Memory B cell (primary cell): ENCODE measurements at places on chromosomes 3 and 15.

DNA sequence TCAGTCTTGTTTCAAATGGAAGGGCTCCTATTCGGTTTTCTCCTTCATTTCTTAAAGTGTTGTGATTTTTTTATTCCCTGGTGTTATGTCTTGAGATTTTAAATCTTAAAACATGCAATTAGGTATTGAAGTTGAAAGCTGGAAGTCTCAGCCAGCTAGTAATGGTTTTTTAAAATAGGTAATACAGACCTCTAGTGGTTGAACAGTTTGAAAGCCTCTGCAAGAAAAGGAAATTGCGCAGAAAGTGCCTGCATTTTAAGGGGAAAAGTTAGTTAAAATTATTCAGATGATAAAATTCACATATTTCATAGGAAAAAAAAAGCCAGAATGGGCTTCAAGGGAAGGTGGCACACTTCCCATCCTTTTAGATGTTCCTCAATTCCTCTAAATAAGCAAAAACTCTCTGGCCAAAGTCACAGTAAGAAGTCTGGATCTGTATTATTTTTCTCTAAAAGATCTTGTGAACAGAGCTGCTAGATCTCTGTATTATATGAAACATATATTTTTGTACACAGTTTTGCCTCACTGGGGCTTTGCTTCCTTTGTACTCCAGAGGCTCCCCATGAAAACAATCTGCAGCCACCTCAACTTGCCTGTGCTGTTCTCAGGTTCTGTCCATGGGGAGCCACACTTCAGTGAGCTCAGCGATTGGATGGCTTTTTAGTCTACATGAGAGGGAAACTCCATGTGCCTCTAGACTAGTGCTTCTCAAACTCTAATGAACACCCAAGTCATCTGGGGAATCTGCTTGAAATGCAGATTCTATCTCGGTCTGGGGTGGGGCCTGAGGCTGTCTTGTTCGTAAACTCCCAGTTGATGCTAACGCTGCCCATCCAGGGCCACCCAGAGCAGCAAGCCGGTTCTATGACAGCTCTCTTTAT lies 21.5 kb downstream of the AGTR1 start:
- no peak for DNase-seq

- no peak for DNase-seq
Measured at GRCh38 chr3:113091417-113091816, 100.6 kb downstream of the GTPBP8 start.

- DNase-seq, result no peak
Measured at GRCh38 chr3:123064914-123065313, 1.9 kb upstream of the PDIA5 start.

GRCh38 chr3:5828251-5828650 lies 640.7 kb downstream of the EDEM1 start:
- no peak for DNase-seq

DNA sequence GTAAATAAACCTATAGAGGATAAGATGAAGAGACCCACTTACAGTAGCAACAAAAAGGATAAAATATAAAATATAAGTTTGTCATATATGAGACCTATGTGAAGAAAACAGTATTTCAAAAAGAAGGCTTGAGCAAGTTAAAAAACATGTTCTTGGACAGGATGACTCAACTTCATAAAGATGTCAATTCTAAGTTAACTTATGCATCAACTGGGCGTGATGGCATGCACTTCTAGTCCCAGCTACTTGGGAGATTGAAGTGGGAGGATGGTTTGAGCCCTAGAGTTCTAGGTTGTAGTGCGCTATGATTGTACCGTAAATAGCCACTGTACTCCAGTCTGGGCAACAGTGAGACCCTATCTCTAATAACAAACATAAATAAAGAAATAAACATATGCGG lies 59.7 kb downstream of the PDCD6IP start:
- DNase-seq, result no peak

- DNase-seq, result no peak
Measured at GRCh38 chr3:79086514-79086913, 681.3 kb downstream of the ROBO1 start.

GRCh38 chr3:37770336-37770735 lies 91.3 kb upstream of the CTDSPL start:
- no peak for DNase-seq

DNA sequence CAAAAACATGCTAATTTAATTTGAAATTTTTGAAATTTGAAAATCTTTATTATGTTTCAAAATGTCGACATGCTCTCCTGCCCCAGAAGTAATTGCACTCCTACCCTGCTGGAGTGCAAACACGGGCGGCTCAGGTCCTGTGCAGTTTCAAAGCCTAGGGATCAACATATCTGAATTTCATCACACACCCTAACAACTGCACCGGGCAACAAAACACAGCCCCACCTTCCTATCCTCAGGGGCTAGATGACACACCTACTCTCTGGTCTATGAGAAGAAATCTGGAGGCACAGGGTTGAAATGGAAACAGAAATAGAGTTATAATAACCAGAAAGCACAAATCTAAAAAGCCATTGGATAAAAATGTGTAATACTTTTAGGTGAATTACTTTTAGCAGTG lies 61.4 kb downstream of the BFSP2 start:
- DNase-seq, result no peak

GRCh38 chr3:190414297-190414696 lies 26.3 kb downstream of the CLDN16 start:
- no peak for DNase-seq

GRCh38 chr15:85423256-85423655 lies 42.9 kb downstream of the AKAP13 start:
- no peak for DNase-seq

- DNase-seq, result no peak
Measured at GRCh38 chr3:39850716-39851032, 41.3 kb downstream of the MYRIP start.

DNA sequence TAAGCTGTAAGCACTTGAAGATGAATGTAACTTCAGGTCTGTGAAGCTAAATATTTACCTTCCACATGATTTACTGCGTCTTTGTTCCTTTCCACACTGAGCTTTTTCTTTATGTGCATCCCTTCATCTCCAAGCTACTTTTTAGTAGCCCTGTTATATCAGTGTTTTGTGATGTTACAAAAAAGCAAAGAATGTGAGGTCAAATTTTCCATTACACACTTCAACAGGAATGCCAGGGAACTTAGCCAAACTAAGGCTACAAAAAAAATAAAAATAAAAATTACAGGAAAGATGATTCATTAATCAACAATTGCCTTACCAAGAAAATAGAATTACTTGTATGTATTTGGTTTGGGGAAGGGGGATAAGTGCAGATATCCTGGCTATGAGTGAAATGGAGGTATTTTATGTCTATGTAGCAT lies 73.0 kb downstream of the FILIP1L start:
- DNase-seq, result no peak

DNA sequence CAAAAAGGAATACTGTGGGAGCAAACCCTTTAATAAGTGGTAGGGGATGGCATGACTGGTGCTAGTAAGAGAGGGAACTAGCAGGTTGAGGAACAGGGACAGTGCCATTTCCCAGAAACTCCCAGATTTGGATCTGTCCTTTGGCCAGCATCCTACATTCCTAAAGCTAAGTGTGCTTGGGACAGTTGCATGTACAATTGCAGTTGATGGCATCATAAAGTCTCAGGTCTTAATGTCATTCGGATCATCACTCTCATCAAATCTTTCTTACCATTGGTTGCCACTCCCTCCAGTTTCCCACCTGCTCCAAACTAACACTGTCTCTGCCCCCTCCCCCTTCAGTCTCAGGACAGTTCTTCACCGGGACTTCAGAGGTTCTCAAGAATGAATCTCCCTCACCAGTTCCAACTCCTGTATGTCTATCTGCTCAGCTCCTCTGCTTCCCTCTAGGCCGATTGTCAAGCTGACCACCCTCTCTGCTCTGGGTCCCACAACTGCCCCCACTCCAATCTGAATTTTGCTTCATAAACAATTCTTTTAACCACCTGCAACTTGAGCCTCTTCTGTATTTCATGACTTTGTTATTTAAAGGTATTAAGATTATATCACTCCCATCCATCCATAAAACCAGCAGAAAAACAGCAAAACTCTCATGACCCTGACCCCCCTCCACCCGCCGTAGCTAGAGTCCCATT lies 260.8 kb downstream of the CGGBP1 start:
- DNase-seq, result no peak

DNA sequence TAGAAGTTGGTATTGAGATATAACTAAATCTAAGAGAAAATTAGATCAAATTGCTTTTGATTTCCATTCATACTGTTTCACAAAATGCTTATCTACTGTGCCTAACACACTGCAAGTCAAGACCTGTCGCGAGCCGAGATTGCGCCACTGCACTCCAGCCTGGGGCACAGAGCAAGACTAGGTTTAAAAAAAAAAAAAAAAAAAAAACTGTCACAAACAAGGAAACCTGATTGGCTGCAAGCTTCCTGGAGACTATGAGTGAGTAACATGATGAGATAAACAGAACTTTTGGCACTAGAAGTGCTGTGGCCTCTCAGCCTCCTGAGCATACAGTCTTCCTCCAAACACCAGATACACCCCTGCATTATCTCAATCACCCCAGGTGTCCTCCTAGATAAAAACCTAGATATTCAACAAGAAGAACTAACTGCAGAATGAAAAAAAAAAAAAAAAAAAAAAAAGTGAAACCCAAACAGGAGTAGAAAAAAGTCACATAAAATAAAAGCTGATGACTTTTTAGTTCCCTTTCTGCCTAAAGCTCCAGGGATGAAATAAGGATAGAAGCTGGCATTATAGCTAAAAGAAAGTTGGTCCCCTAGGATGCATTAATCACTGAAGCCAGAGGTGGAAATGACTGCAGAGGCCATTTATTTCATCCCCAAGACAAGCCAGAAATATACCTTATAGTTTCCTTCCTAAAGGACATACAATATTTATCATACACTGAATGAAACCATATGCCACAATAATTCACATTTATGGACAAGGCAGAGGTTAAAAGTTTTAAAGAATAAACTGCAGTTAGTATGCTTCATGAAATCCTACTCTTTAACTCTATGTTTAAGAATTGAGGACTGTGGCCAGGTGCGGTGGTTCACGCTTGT lies 82.4 kb downstream of the P3H2 start:
- no peak for DNase-seq

- no peak for DNase-seq
Measured at GRCh38 chr15:81530271-81530691, 156.3 kb upstream of the TMC3 start.

DNA sequence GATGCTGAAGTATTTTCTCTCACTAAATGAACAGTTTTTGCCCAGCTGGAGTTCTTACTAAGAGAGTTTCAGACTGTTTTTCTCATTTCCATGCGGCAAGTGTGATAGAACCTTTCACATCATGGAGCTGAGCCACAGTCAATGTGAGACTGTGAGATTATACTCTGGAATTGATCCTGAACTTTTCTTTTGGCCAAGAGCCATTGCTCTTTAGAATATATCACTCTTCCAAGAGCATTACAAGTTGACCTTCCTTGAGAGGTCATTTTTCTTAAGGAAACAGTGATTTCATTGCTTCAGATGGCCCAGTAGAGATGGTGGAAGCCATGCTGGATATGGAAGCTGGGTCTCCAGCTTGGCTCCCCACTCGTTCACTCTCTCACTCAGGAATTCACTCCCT lies 212.9 kb upstream of the UMPS start:
- DNase-seq, result no peak

GRCh38 chr3:14353502-14353901 lies 48.9 kb upstream of the SLC6A6 start:
- DNase-seq, result no peak

GRCh38 chr3:160754371-160754854 lies 1.6 kb upstream of the PPM1L start:
- DNase-seq, result no peak

DNA sequence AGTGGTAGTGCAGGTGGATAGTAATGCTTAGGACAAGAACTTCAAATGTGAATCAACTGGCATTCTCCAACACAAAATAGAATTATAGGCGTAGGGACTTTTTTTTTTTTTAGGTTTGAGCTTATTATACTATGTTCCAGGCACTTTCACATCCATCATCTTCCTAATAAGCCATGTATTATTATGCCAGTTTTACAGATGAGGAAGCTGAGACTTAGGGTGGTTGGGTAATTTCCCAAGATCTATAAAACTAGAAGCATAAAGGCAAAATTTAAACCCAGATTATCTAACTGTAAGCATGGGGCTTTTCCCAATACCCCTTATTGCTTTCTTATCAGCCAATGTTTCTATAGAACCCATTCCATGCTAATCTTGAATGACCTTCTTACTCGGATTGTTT lies 75.1 kb upstream of the ETV5 start:
- no peak for DNase-seq

DNA sequence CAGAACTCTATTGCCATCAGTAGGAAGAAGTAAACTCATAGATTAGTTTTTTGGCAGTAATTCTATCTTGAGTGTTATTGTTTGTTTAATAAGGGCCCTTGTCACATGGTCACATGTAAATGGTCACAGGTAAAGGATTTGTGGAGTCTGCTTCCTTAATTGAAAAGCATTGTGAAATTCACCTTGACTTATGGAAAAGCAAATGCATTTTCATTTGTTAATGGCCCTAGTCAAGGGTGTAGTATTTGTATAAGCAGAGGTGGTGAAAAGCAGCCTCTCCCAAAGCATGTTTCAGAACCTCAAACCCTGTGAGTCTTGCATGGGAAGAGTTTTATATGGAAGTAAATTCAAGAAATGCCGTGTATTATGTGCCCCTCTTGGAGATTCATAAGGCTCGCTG lies 197.5 kb upstream of the NR2E3 start:
- DNase-seq, result no peak

DNA sequence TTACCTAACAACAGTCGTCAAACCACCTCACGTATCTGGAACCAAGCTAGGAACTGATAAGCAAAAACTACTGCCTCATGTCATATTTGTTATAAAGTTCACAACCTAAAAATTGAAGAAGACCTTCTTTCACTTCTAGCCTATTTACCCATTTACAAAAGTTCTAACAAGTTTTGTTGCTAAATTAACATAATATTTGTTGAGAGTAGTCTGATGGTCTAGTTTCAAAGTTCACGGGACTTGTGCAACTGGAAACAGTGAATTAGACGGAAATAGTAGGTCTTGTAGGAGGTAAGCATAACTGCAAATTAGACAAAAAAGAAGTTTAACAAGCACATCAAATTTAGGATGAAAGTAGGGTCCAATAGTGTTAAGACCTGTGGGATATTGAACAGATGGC lies 51.9 kb downstream of the CCR4 start:
- DNase-seq, result no peak

- no peak for DNase-seq
Measured at GRCh38 chr15:69299451-69299886, 757 bp downstream of the PAQR5 start.

GRCh38 chr15:51260202-51260601 lies 78.2 kb downstream of the CYP19A1 start:
- no peak for DNase-seq

DNA sequence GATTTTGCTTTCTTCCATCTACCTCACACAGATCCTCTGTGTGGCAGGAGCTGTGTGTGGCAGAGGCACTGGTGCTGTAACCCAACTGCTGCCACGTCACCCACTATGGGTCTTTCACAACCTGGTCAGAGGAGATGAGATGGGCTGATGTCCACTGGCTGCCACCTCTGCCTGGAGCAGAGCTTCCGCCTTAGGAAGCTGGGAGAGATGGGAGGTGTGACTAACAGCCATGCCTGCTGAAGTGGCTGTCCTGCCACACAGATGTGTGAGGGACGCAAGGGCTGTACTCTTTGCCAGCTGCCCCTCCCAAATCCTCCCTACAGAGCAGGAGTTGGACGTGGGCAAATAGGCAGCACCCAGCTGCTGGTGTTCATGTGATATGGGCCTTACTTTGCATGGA lies 329.5 kb downstream of the GABRB3 start:
- no peak for DNase-seq

GRCh38 chr15:76253691-76254473 lies 57.4 kb downstream of the ETFA start:
- no peak for DNase-seq
